ENCODE measurements at places on chromosomes 11 and 22.
A peak's percentile ranks its signal among the peaks of the same experiment; 100 is the strongest.

DNA sequence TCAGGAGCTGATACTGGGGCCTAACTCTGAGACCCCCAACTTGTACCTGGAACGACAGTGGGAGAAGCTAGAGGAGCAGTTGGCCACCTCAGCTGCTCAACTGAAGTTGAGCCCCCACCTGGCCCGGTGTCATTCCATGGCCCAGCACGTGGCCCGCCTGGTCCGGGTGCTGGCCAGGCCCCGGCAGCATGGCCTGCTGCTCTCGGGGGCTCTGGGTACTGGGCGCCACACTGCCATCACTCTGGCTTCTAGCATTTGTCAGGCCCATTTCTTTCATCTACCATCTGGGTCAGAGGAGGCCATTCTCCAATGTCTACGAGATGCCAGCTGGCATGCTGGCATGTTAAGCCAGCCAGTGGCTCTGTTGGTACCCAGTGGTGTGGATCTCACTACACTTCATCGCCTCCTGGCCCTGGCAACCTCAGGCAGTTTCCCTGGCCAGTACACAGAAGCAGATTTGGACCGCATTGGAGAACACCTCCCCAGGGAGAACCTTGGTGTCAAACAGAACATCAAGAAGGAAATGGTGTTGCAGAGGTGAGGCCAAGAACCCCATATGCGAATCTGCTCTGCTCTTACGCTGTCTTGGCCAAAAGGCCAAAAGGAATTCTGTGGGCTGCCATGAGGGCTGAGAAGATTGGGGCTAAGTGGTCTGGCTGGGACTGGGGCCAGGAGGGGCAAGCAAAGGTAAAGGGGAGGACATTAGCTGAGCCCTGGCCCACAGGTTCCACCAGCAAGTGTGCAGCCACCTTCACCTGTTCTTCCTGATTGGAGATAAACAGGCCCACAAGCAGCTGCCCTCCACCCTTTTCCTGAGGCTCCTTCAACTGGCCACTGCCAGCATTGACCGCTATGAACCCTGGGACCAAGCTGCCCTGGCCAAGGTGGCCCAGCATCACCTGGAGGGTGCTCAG is 45.4 kb downstream of the RRP8 start:
- no peak for DNase-seq

- no peak for DNase-seq
These were observed 1147.8 kb downstream of the BRD1 start for GRCh38 chr22:48679656-48680555.

DNA sequence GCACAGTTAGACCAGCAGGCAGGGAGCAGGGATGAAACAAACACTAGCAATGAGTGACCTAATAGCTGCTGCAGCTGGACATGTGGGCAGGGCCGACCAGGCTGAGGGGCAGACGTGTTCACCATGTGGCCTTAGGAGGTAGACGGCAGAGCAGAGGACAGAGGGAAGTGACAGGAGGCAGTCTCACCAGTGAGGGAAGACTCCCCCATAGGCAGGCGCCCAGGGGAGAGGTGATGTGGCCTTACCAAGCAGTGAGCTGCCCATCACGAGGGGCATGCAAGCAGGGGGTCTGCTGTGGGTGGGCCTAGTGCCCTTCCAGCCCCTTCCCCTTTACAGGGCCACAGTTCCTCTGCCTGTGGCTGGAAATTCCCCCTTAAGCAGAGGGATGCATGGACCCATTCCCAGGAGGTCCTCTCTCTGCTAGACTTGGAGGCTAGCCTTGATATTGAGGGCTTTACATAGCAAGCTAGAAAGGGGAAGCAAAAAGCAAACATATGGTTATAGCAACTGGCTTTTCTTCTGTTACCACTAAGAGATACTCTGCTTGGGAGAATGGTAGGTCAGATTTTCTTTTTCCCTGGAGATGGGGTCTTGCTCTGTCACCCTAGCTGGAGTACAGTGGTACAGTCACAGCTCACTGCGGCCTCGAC is 67.6 kb downstream of the MPPED1 start:
- DNase-seq = no peak

- DNase-seq = peak; percentile 19
These were observed 423.9 kb downstream of the MN1 start for GRCh38 chr22:27377501-27378295.

DNA sequence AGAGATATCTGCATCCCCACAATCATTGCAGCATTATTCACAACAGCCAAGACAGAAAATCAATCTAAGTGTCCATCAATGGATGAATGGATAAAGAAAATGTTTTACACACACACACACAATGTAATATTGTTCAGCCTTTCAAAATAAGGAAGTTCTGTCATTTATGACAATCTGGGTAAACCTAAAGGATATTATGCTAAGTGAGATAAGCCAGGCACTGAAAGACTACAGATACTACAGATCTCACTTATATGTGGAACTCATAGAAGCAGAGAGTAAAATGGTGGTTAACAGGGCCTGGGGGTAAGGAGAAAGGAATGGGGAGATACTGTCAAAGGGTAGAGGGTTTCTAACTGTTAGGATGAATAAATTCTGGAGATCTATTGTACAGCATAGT is 36.0 kb upstream of the EED start:
- no peak for DNase-seq

DNA sequence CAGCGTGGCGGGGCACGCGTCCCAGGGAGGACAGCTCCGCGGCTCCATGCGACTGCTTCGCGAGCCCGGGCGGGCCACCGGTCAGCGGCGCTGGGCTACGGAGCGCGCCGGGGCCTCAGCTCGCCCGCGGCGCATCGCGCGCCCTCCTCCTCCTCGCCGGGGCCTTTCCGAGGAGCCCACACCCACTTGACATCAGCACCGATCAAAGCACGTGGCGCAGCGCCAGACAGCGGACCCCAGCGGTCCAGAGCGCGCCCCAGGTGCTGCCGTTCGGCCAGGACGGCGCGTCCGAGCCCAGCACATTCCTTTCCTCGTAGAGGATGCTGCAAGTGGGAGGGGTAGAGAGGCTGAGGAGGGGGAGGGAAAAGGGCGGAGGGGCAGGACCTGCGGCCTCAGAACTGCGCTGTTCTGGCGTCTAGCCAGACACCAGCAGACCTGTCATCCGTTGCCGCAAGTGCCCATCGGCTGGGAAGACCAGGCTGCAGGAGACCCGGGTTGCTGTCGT is 88.6 kb downstream of the PLEKHA7 start:
- DNase-seq = no peak

- DNase-seq = peak; percentile 30
These were observed 81.7 kb upstream of the PRR5 start for GRCh38 chr22:44620129-44620840.

All from DMS 273 treated with DMSO at 0.1 percent for 48 hours (cell line).